ENCODE measurements at places on chromosomes 1 and 21.

- DNase-seq = no peak
These were observed 16.9 kb upstream of the RAB3B start for GRCh38 chr1:52007215-52008002.

DNA sequence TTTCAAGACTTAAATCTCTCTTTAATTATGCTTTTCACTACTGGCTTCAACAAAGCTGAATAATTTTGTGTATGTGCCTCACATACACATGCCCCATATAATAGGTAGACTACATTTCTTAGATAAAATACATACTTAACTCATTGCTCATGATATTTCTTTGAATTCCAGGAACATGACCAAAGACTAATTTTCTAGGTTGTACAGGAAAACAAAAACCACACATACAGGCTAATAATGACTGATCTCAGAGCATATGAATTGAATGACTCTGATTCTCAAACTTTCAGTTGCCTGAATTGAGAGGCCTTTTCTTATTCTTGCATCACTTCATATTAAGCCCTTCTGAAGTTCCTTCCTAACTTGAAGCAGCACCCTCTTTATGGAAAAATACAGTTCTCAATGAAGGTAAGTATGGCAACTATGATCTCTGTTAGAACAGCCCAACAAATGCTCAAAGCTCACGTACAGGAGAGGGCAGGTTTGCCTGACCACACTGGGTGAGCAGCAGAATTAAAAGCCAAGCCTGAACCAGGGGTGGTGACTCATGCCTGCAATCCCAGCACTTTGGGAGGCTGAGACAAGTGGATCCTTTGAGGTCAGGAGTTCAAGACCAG is 22.6 kb upstream of the UAP1 start:
- no peak for DNase-seq

GRCh38 chr1:202009326-202010179 is 834 bp upstream of the ELF3 start:
- peak; percentile 35 for DNase-seq

- DNase-seq = no peak
These were observed 5.8 kb downstream of the DCAF8 start for GRCh38 chr1:160256396-160257046.

- peak; percentile 45 for DNase-seq
These were observed 944 bp upstream of the AGO3 start for GRCh38 chr1:35929730-35930592.

DNA sequence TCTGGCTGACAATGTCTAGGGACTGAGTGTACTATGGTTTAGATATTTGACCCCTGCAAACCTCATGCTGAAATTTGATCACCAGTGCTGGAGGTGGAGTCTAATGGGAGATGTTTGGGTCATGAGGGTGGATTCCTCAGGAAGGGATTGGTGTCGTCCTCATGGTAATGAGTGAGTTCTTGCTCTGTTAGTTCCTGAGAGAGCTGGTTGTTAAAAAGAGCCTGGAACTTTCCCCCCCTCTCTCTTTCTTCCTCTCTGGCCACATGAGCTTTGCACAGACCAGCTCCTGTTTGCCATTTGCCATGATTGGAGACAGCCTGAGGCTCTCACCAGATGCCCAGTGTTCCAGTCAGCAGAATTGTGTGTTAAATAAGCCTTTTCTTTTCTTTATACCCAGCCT is 36.6 kb upstream of the CNIH3 start:
- no peak for DNase-seq

DNA sequence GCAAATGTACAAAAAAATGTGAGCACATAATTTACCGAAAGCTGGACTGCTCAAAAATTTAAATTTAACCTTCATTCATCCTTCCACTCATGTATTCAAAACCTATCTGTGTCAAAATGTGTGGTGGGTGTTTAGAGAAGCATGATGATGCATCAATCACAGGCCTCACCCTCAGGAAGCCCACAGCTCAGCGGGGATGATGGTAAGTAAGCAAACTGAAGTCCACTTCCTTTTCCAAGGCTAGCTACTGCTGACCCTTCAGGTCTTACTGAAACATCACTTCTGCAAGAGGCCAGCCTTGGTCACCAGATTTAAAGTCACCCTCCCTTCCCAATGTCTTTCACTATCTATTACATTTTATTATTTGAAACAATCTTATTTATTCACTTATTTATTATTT is 254.5 kb downstream of the DNM3 start:
- no peak for DNase-seq

DNA sequence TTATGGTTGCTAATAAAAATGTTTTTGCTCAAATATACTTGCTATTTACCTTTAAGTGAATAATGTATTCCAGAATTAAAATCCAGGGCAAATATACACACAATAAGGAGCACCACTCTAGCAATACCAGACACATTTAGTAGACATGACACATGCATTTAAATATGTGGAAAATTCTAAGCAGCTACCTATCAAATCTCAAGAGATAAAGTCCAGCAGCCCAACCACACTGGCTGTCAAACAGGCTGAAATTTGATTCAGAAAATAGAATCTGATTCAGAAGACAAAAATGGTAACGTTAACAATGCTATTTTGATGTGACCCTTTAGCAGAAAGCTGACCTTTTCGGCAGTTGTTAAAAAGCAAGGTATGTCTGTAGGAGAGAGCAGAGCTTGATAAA is 42.3 kb downstream of the PLEKHO1 start:
- DNase-seq = no peak

DNA sequence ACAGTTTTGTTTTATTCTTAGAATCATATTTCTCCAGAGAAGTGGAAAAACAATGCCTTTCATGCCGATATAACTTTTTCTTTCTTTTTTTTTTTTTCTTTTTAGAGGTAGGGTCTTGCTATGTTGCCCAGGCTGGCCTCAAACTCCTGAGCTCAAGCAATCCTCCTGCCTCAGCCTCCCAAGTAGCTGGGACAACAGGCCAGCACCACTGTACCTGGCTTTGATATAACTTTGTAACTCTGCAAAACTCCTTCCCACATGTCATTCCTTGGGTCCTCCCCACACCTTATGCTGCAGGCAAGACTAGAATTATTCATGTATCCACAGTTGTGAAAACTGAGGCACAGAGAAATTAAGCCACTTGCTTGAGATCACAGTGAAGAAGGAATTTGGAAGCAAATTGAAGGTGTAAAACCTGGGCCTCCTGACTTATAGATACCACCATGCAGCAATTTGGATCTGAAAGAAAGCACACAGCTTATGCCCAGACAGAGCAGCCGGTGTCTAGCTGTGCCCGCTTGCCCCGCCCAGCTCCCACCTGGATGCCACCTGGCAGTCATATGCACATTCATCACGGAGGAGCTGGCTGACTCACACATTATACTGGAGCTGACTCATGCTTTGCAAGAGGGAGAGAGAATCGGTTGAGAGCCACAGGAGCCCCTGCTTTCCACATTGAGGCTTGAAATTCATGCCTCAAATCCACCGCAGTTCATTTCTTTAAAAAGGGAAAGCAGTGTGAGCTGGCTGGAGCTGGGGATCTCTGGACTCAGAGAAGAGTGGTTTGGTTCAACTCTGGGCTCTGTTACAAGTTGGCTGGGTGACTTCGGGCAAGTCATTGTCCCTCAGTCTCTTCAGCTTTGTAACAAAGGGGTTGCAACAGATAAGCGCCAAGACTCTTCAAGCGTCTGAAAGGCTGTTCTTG is 8.3 kb upstream of the SLC2A1 start:
- DNase-seq = no peak

DNA sequence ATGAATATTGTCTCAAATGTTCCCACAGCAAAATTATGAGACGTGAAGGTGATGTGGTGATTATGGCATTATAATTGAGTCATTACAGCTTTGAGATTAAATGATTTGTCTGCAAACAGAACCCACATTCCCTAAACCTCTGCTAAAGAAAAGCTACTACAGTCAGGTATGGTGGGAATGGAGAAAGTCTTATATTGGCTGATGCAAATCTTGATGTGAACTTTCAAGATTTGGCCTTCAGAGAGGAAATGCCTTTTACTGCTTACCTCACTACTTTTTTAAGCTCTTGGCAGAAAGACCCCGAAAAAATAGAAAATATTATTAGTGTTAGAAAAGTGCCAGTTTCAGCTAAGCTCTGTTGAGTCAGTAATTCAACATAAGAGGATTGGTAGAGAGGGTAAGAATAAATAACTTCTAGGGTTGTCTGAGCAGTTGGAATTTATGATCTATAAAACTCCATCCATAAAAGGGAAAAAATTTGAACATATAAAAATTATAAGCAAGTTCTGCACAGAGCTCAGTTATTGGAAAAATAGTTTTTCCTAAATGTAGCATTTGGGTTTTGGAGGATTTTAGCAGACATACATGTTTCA is 47.8 kb upstream of the RGS5 start:
- DNase-seq = no peak

DNA sequence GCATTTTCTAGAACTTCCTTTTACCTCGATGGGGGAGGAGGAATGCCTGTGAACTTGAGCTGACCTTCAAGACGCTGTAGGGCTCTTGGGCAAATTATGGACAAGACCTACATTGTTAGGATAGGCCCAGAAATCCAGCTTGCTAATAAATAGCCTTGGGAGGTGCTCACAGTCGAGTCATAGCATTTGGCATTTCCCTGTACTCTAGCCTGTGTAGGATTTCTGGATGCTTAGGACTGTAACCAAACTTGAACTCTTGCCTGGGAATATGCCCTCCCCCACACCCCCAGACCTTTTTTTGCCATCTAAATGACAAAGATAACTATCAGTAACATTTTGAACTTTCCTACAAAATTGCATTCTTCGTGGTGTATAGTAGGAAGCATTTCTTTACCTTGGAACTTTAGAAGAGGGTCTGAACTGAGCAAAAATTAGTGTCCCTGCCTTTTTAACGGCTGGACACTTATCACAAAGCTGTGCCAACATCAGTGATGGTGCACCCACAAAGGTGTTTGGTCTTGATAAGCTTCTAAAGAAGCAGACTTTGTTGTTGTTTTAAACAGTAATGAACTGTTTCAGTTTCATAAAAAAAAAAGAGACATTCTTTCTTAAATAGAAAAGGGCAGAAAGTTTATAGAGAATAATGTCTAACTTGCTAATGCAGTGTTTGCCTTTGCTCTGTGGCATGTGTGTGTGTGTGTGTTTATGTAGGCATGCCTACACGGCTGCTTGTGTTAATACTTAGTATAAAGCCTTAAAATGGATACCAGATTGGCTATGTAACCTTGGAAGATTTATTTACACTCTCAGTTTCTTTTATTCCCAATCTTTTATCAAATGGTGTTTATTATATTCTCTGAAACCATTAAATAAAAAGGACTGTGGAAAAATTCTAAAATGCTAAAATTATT is 88.2 kb downstream of the NFIA start:
- DNase-seq = no peak

- no peak for DNase-seq
These were observed 10.7 kb downstream of the CASQ2 start for GRCh38 chr1:115757856-115758255.

DNA sequence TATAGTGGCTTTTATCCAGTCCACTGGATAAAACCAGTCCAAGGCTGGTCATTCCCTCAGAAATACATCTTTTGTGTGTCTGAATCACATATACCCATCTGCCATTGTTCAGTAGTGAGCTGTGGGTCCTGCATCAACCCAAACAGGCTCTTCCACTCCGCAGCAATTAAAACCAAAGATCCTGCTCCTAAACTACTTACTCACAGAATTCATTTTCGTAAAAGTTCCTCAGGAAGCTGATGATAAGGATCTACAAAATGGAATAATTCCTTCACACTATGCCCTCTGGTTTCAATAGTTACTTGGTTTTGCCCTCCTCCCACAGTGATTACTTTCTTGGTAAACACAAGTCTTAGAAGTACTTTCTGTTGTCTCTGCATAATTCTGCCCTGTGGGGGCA is 5.1 kb upstream of the MFSD2A start:
- no peak for DNase-seq

- DNase-seq = no peak
These were observed 29.5 kb upstream of the CR2 start for GRCh38 chr1:207424570-207425131.

DNA sequence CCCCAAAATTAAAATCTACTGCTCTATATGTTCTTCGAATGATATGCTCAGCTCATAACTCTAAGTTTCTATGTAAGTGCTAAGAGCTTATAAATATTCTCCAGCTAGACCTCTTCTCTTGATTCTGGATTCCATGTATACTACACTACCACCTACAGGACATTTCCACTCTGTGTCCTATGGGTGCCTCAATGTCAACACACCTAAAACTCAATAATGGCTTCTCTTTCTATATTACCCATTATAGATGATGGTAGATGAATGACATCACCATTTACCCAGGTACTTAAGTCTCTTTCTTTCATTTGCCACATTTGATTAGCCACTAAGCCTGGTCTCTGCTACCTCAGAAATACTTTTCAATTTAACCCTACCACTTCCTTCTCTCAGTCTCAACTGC is 41.3 kb downstream of the TBX19 start:
- no peak for DNase-seq

- DNase-seq = no peak
These were observed 35.0 kb upstream of the TDRD10 start for GRCh38 chr1:154466921-154467417.

DNA sequence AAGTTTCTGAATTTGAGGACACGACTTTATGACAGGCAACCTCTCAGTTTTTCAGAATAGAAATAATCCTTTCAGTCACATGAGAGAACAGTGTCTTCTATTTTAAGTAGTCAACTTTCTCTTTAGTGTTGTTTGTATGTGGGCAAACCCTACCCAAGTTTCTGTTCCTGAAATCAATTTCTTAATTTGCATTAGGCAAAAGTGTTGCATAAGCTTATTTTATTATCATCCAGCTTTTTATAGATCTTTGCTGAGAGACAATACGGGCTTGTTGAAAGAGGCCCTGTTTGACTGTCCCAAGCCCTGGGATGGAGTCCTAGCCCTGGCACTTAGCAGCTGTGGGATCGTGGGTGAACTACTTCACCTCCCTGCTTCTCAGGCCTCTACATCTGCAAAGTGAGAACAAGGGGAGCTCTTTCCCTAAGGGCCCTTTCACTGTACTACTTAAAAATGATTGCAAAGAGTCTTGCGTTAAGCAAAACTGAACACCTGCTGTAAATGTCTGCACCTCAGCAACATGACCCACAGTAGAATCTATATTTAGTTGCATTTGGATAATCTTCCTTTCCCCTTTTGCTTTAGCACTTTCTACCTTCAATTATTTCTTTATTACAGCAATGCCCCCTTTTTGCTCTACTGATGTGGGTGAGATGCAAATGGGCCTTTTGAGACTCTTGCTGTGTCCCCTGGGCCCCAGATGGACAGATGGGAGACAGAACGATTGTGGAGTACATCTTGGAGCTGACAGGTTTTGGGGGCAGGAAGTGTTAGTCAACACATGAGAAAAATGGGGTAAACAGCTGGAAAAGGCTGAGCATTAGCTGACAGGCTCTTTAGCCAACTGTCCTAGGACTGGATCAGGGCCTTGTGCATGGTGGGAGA is 41.0 kb upstream of the SCAF4 start:
- DNase-seq = no peak

All from CD8-positive, alpha-beta memory T cell (primary cell).